ENCODE measurements at places on chromosomes 1 and 21.
A peak's percentile ranks its signal among the peaks of the same experiment; 100 is the strongest.

DNA sequence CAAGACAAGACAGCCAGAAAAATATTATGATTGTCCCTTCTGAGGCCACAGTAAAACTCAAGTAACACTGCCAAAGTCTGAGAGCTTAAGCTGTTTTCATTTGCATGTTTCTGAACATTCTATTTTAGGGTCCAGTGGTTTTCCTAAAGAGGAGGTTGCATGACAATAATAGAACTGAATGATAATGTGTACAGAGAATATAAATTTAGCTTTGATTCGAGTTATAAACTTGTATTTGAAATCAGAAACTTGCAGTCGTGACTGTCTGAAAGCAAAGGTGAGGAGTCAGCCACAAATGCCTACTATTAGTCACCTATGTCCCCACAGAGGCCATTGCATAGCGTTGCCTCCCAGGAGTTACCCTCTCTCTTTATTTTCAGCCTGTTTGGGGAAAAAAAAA is 363.1 kb upstream of the ADGRL2 start:
- no peak for DNase-seq

DNA sequence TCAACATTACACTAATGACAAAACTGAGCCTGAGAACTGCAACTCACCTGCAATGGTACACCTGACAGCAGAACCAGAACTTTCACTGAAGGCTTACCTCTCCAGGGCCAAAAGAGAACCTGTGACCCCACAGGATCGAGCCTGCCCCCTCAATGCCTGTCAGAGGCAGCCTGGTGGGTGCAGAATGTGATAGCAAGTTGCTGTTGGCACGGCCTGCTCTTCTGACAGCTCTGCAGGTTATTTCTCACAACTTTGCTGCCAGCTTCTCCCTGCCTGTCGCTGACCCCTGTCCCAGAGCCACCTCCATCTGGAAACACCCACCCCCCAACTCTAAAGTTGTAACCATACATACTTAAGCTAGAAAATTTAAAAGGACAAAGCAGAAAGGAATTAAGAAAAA is 35.2 kb downstream of the HIVEP3 start:
- no peak for DNase-seq

- no peak for DNase-seq
Observed at GRCh38 chr1:229434005-229434640, at the start of gene ACTA1. Gene ACTA1, minus strand, starts transcription at chr1:229434094. Its CDS starts 979 bp downstream, at chr1:229433115.

DNA sequence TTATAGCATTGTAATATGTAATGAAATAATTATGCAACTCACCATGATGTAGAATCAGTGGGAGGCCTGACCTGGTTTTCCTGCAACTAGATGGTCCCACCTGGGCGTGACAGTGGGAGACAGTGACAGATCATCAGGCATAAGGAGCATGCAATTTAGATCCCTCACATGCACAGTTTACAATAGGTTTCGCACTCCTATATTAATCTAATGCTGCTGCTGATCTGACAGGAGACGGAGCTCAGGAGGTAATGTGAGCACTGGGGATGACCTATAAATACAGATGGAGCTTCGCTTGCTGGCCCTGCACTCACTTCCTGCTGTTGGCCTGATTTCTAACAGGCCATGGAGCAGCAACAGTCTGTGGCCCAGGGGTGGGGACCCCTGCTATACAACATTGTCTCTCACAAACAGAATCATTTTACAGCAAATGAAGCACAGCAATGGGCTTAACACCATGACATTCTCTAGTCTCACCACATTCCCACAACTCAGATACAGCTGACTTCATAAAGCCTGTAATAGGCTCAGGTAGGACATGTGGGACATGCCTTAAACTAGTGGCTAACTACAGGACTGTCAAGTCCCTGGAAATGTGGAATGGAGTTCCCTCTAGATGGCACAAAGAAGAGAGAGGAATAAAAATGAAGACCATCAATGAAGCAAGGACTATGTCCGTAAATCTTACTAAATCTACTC is 40.7 kb upstream of the SLC5A9 start:
- DNase-seq: no peak

GRCh38 chr1:29541631-29542030 is 305.3 kb downstream of the PTPRU start:
- DNase-seq: no peak

DNA sequence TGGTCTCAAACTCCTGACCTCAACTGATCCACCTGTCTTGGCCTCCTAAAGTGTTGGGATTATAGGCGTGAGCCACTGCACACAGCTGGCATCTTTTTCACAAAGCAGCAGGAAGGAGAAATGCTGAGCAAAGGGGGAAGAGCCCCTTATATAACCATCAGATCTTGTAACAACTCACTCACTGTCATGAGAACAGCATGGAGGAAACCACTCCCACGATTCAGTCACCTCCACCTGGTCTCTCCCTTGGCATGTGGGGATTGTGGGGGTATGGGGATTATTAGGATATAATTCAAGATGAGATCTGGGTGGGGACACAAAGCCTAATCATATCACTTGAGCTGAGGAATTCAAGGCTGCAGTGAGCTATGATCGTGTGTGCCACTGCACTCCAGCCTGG is 3.0 kb upstream of the MFSD2A start:
- DNase-seq: no peak

GRCh38 chr1:198463709-198464108 is 76.8 kb downstream of the ATP6V1G3 start:
- DNase-seq: no peak

DNA sequence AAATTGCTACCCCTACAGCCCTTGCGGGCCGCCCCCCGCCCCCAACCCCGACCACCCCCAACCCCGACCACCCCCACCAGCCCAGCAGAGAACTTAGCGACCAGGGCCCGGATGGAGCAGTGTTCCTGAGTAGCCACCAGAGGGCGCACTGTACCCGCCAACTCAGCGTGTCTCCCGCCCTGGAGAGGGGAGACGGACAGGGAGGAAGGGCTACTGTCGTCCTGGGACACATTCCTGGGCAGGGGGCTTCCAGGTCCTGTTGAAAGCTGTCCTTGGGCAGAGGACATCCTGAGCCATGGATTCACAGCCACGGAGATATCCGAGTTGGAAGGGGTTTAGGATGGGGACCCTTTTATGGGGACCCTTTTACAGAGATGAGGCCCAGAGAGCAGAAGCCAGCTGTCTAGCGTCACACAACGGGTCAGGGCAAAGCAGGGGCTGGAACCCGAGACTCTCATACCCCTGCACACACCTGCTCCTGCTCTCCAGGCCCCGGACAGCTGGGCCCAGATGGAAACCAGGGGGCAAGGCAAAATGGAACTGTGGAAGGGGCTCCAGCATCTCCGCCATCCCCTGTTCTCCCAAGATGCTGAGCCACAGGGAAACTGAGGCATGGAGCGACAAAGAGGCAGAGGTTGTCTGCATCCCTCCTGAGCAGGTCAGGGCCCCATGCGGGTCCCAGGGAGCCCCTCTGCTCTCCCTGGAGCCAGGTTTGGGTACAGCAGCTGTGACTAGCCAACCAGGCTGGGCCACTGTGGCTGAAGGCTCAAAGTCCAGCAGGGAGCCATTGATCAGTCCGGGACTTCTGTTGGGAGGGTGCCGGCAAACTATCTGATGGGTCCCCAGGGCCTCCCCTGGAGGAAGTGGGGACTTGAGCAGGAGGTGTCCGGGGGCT is 25.0 kb upstream of the LAPTM5 start:
- peak; percentile 68 for DNase-seq
